ENCODE measurements at places on chromosomes 5 and 9.

GRCh38 chr5:80189701-80190100 is 66.1 kb downstream of the SERINC5 start:
- DNase-seq, result no peak

DNA sequence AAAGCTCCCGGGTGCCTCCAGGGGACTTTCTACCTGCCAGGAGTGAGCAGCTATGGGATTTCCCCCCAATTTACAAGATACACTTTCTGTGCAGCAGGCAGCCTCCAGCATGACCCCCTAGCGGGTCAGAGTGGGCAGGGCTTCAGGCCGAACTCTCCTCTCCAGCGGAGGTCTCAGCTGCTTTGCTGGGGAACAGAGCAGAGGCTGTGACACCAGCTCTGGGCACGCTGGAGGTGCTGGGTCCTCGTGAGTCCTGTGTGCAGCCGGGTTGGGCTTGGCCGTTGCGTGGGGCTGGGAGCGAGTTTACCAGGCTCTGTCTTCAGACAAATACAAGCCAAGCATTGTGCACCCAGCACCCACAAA is 2.9 kb downstream of the NRARP start:
- no peak for DNase-seq

- no peak for DNase-seq
Observed at GRCh38 chr9:120668399-120668798, 45.9 kb downstream of the MEGF9 start.

- DNase-seq, result no peak
Observed at GRCh38 chr9:79651251-79651795, 79.6 kb downstream of the TLE4 start.

- no peak for DNase-seq
Observed at GRCh38 chr9:124831642-124832364, 21.5 kb upstream of the WDR38 start.

- DNase-seq, result no peak
Observed at GRCh38 chr9:35508069-35508468, 18.2 kb downstream of the RUSC2 start.

GRCh38 chr9:8329561-8330283 is 530.1 kb upstream of the DMAC1 start:
- DNase-seq, result no peak

- DNase-seq, result no peak
Observed at GRCh38 chr5:162824360-162824759, 613.0 kb upstream of the CCNG1 start.

DNA sequence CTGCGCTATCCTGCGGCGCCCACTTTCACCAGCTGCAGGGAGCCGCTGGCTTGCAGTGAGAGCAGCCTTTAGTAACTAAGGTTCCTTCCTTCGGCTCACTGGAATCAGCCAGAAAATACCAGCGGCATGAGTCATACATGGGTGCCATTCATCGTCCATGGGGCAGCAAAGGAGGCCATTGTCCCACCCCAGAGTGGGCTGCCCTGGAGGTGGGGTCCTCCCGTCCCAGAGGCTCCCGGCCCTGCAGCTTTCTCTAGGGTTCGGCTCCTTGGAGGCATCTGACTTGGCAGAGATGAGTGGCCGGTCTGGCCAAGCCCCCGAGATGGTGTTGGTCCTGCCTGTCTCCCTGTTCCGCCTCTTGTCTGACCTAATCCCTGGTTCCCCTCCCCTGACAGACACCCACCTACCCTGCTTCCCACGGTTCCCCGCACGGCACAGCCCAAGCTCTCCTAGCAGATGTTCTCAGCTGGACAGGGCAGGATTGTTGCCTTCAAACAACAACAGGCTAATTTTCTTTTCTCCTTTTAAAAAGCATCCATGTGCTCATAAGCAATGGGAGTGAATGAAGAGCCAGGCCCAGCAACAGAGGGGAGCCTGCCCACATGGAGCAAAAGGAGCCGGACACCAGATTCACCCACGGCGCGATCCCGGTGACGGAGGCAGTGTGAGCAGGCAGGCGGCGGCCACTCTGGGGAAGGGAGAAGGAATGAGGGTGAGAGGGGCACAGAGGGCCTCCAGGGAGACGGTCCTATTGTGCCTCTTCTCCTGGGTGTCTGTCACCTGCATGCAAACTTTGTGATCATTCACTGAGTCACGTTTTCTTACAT is 97.0 kb upstream of the COL5A1 start:
- DNase-seq, result no peak

GRCh38 chr9:130845901-130846481 is 10.9 kb downstream of the ABL1 start:
- no peak for DNase-seq

DNA sequence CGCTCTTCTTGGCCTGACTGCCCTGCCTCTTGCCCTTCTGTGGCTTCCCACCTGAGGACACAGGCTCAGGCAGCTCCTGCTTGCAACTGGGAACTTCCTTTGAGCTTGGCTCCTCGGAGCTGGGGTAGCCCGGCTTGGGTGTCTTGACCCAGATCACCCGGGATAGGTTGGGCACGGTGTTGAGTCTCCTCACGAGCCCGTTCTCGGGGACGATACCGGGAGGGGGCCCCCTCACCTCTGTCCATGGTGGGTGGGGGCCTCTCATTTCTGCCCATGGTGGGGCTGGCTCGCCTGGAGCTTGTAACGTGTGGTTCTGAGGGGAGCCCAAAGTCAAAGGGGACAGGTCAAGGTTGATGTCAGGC is 7.8 kb upstream of the DDX41 start:
- DNase-seq, result no peak

GRCh38 chr9:126448865-126449577 is 122.4 kb downstream of the MVB12B start:
- no peak for DNase-seq

DNA sequence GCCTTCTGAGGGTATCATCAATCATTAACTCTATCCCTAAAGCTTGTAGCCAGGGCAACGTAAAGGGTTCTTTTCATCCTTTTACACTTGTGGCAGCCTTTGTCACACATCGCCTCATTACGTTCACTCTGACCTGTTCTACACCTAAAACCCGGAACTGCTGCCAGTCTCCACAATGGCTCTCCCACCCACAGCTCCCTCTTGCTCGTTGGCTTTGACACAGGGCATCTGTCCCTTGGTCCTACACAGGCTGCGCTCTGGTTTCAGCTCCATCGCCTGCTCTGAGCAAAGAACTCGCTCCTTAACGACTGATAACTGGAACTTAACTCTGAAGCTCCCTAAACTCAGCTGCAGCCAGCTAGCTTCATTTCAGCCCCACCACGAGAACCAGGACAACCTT is 112.8 kb upstream of the CTNND2 start:
- no peak for DNase-seq

DNA sequence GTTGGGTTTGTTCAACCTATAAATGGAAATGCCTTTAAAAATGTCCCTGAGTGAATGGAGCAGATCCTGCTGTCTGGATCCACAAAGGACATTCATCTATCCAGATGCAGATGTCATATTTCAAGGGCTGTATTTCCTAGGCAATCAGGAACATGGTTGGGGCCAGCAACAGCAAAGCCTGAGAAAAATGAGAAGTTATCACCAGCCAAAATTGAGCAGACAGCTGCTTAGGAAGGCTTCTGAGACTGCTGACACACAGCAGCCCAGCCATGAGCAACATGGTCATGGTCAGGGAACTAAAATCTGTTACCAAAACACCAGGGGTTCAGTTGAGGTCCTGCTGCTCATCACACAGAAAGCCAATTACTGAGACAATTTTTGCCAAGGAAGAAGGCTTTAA is 9.2 kb upstream of the IL7R start:
- DNase-seq, result no peak

DNA sequence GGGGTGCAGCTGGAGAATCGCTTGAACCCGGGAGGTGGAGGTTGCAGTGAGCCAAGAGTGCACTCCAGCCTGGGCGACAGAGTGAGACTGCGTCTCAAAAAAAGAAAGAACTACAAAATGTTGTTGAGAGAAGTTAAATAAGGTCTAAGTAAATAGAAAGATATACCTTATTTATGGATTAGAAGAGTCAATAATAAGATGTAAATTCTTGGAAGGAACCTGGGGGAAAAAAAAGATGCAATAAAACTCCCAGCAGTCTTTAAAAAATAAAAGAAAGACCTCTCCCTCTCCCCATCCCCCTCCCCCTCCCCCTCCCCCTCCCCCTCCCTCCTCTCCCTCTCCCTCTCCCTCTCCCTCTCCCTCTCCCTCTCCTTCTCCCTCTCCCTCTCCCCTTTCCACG is 15.5 kb upstream of the FAF2 start:
- no peak for DNase-seq

GRCh38 chr5:172664681-172665541 is 23.8 kb downstream of the NEURL1B start:
- DNase-seq, result no peak

DNA sequence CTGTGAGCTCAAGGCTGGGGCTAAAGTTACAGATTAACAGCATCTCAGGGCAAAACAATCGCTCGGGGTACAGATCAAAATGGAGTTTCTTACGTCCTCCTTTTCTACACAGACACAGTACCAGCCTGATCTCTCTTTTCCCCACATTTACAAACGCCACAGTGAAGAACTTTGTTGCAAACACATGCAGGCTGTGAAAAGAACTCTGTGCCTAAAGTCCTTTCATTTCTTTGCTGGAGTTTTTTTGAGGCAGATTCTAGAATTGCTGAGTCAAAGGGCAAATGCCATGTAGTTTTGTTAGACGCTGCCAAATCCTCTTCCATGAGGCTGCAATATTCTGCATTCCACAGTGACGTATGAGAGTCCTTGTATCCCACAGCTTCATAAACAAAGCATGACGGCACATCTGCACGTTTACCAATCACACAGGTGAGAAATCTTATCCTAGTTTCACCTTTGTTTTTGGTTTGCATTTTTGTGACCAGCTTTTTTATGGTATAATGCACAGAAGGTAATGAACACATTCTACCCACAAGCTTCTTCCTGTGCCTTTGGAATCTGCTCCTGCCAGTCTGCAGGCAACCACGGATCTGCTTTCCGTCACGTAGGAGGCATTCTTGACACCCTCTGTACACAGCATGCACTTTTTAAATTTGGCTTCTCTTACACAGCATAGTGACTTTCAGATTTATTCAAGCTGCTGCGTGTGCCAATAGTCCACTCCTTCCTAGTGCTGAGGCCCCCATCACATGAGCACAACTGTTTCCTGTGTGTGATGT is 44.6 kb upstream of the LPCAT1 start:
- DNase-seq, result no peak

GRCh38 chr5:133471699-133472098 is 140.6 kb downstream of the FSTL4 start:
- no peak for DNase-seq

DNA sequence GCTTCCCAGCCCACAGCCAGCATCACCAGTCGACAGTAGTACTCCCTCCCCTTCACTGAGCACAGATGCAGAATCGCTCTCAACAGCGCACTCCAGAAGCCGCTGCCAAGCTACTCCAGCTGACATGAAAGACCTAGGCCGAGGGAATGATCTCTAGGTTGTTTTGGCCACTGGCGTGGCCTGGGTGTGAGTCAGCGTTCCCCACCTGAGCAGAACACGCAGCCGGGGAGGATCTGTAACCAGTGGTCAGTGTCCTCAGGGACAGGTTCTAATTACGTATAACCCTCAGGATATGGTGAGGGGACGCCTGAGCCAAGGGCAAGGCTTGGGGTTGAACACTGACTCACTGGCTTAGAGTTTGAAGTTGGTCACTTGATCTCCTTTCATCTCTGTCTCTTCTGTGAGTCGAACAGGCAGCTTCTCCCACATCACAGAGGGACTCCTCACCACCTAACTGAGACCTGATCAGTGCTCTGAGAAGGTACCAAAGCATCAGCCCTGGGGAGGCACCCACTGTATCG is 76.9 kb upstream of the IL17B start:
- DNase-seq, result no peak

- no peak for DNase-seq
Observed at GRCh38 chr9:99103901-99104458, 933 bp upstream of the TGFBR1 start.

- no peak for DNase-seq
Observed at GRCh38 chr9:112542593-112543292, 56.1 kb downstream of the KIAA1958 start.

- no peak for DNase-seq
Observed at GRCh38 chr5:170070556-170071412, 34.9 kb upstream of the FOXI1 start.

DNA sequence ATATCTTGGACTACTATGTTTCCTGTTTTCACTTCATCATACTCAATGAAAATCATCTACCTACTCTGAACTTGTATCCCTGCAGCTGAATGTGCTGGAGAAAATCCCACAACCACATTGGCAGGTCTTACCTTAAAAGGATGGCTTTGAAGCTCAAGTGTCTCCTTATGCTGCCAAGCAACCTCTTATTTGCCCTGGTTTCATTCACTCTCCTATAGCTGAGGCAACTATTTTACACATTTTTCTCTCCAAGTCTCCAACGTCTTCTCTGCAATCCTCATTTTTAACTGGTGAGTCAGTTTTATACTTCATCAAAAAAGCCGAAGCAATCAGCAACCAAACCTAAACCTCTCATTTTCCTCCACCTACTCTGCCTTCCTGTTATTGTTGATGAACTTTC is 49.7 kb downstream of the POU4F3 start:
- no peak for DNase-seq

- no peak for DNase-seq
Observed at GRCh38 chr5:55713871-55714270, 1.7 kb upstream of the SLC38A9 start.

GRCh38 chr9:98686961-98687855 is 21.5 kb downstream of the GABBR2 start:
- DNase-seq, result no peak

DNA sequence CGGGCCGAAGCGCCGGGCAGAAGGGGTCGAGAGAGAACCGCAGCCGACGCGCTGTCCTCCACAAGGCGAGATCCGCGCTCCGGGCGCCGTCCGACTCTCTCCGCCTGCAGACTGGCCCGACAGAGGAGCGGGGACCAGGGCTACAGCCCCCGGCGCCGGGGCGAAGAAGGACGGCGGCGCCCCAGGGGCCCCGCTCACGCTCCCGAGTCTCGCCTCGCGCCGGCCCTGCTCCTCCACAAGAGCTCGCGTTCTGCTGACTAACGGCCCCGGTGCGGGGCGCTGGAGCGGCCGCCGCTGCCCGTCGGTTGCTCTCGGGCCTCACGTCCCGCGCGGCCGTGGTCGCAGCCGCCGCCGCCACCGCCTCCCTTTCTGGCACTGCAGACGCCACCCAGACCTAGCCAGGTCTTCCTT is 338 bp downstream of the ABHD17B start:
- DNase-seq, result no peak

DNA sequence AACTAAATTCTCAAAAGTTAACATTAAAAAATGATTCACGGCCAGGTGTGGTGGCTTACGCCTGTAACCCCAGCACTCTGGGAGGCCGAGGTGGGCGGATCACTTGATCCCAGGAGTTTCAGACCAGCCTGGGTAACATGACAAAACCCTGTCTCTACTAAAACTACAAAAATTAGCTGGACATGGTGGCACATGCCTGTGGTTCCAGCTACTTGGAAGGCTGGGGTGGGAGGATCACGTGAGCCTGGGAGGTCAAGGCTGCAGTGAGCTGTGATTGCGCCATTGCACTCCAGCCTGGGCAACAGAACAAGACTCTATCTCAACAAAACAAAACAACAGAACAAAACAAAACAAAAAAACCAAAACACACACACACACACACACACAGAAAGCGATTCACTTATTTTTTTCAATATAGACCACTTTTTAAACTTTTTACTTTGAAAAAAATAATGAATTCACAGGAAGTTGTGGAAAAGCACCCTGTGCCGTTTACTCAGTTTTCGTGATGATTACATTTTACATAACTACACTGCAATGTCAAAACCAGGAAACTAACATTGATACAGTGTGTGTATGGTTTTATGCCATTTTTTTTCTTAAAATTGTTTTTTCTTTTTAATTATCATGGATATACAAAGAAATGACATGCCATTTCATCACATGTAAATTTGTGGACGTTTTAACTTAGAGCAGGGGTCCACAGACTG is 73.7 kb downstream of the TENT4A start:
- DNase-seq, result no peak

- DNase-seq, result no peak
Observed at GRCh38 chr9:5110867-5111681, 74.4 kb downstream of the INSL6 start.

Data from CD4-positive, alpha-beta T cell treated with Interleukin-6 at 100 ng/mL for 8 hours (primary cell).